Neuronal stem cell (in vitro differentiated cells): ENCODE measurements at places on chromosomes 4 and X.

- no peaks in the 10 kb centered on the region for H3K27me3 ChIP-seq
- no peak for DNase-seq
- peaks cover 4% of the 10 kb centered on the region for H3K4me1 ChIP-seq
These were observed 756.5 kb downstream of the C4orf33 start for GRCh38 chr4:129852434-129852833.

GRCh38 chr4:6767748-6768538, 14.6 kb upstream of the KIAA0232 start:
- DNase-seq: no peak
- H3K4me3 ChIP-seq: no peak overlapping the region
- H3K27ac ChIP-seq: no peak overlapping the region
- no peaks in the 10 kb centered on the region for H3K36me3 ChIP-seq

DNA sequence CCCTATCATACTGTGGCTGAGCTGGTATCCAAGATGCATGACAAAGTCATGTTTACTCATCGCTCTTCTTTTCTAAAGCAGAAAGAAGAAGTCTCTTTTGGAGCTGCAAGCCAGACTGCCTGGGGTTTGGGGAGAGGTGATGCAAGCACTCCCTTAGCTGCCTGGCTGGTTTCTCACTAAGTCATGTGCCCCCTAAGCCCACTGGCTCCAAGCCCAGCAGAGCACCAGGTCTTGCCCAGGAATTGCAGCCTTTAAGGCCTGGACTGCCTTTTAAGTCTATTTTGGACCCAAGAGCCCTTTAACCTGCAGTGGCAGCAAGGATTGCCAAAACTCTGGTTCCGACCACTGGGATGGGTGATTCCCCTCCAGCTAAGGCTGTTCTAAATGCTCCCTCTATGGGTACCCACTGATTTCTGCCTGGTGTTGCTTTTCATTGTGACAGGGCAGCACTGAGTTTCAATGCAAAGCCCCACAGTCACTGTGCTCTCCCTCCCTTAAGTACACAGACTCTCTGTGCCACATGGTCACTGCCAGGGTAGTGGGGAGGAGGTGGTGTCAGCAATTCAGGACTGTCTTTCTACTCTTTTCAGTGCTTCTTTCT, 548.6 kb downstream of the TLL1 start:
- no peaks in the 10 kb centered on the region for H3K36me3 ChIP-seq
- H3K27ac ChIP-seq: no peak overlapping the region
- H3K4me1 ChIP-seq: no peaks in the 10 kb centered on the region
- H3K27me3 ChIP-seq: no peaks in the 10 kb centered on the region
- DNase-seq: no peak

DNA sequence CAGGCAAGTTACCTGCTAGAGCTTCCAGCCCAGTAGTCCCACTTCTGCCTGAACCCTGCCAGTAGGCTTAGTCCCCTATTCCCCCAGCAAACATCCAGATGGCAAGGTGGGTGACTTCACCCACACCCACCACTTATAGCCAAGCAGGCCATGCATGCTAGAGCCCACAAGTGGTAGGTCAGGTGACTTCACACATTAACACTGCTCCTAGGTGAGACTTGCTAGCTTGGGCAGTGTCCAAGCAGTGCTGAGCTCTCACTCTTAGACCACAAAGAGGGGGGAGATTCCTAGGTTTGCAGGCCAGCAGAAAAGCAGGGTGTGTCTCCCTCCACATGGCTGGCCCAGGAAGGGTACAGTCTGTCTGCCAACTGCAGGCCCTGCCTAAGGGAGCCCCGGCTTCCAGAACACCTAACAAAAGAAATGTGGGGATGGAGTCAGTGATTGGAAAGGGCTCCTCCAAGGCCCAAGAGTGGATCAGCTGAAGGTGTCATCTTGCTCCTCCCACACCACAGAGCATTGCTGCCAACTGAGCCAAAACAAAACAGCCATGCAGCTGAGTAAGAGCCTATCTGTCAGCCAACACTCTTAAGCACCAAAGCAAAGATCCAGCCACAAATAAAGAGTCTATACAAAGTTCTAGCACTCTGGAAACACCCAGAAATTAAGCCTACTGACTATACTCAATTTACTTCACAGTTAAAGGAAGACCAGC, 158.1 kb upstream of the USP38 start:
- no peak overlapping the region for H3K27ac ChIP-seq
- peak overlapping the region; percentile 60 for H3K4me3 ChIP-seq
- H3K27me3 ChIP-seq: no peaks in the 10 kb centered on the region
- no peaks in the 10 kb centered on the region for H3K36me3 ChIP-seq

DNA sequence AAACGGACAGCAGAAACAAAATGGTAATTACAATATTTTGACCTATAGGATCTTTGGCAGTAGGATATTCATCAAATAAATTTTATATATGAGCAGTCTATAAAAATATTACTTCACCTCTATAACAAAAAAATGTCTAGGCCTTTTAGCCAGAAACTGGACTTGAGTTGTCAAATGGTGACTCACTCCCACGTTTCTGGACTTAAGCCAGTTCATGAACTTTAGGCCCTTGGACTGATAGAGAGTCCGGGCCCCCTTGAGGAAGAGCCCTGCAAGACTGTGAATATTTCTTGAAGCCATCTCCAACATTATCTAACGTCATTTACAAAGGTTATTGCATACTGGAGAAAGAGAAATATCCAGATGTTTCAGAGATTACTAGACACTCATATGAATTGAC, 106.8 kb upstream of the FAM47A start:
- H3K4me3 ChIP-seq: no peak overlapping the region
- H3K27me3 ChIP-seq: no peaks in the 10 kb centered on the region
- no peaks in the 10 kb centered on the region for H3K4me1 ChIP-seq
- no peak for DNase-seq
- H3K27ac ChIP-seq: no peak overlapping the region
- H3K36me3 ChIP-seq: no peaks in the 10 kb centered on the region

DNA sequence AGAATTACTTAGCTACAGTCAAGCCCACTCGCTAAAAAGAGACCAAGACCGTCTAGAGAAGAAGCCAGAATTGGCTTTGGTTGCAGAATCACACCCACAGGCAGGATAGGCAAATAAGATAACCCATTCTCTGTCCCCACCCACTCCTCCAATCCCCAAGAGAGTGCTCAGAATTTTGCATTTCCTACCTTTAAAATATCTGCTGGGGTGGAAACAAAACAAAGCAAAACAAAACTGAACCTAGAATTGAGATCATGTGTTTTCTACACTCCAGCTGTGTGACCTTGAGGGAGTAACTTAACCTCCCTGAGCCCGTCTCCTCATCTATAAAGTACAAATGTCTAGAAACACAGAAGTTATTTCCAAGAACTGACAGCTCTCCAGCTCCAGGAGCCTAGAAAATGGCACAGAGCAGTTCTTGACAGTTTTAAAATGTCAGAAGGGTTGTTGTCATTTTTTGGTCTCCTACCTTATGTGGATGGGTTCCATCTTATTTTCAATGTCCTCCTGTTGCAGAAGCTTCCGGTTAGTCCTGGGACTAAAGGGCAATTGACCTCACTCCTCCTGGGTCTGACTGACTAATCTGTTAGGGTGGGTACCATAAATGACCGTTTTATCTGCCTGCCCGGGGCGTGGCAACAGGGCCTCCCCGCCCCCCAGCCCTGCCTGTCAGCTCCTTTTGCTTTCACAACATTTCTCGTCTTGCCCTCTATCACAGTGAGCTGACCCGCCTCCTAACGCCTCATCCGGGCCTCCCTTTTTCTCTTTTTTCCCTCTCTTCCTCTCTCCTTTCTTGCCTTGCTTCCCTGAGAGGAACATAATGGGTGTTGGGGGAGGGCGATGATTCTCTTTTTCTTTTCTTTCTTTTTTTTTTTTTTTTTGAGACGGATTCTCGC, 114.0 kb downstream of the RBM47 start:
- no peaks in the 10 kb centered on the region for H3K27me3 ChIP-seq
- H3K4me3 ChIP-seq: no peak overlapping the region
- no peaks in the 10 kb centered on the region for H3K36me3 ChIP-seq
- DNase-seq: no peak
- no peaks in the 10 kb centered on the region for H3K4me1 ChIP-seq

GRCh38 chrX:19602866-19603622, 87.7 kb upstream of the MAP3K15 start:
- H3K4me1 ChIP-seq: no peaks in the 10 kb centered on the region
- no peak overlapping the region for H3K4me3 ChIP-seq
- no peaks in the 10 kb centered on the region for H3K27me3 ChIP-seq
- no peak for DNase-seq
- H3K36me3 ChIP-seq: no peaks in the 10 kb centered on the region

DNA sequence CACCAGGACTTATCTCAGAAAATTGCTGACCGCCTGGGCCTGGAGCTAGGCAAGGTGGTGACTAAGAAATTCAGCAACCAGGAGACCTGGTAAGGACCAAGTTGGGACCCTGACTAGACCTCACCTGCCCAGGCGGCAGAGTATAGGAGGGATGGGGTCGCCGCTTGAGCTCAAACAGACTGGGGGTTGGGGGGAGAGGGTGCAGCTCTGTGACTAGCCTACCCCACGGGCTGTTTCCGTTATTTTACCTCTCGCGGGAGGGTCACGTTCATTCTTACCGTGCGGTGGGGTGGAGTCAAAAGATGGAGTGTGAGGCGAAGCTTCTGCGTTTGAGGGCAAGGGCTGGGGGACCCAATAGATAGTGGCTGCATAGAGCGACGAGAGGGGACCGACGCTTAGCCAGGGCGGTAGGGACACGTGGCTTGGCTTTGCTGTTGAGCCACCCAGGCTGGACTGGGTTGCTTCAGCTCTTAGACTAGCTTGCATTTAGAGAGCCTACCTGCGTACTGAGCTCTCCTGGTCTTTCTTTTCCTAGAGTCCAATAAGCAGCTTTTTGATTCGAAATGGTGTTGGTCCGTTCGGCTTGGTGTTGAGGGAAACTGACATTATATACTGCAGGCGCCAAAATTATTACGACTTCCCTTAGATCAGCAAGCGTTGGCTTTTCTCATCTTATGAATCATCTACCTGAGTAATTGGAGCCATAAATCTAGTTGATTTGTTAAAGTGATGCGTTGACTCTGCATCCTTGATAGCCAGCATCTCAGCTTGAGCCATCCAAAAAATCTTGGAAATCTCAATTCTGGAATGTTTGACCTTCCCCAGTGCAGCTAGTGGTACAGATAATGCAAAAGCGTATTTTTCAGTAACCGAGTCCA, 591 bp downstream of the PRPS1 start:
- H3K27me3 ChIP-seq: no peaks in the 10 kb centered on the region
- peak overlapping the region; percentile 64 for H3K4me3 ChIP-seq
- no peak for DNase-seq
- H3K36me3 ChIP-seq: no peaks in the 10 kb centered on the region

DNA sequence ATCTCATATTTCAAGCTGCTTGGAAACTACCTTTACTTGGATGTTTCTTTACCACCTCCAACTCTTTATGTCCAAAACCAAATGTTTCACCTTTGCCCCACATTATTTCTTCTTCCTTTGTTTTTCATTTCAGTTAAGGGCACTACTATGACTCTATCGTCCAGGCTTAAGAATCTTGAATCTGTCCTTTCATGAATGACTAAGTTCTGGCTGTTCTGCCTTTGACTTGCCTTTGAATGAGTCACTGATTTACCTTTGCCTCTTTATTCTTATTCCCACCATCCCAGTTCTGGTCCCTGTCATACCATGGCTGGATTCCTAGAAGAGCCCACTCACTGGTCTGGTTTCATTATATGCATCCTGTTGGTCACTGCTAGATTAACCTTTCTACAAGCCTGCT, 30.6 kb upstream of the PLAC1 start:
- H3K36me3 ChIP-seq: no peaks in the 10 kb centered on the region
- no peak overlapping the region for H3K4me3 ChIP-seq
- no peaks in the 10 kb centered on the region for H3K27me3 ChIP-seq
- no peak for DNase-seq
- H3K27ac ChIP-seq: no peak overlapping the region

DNA sequence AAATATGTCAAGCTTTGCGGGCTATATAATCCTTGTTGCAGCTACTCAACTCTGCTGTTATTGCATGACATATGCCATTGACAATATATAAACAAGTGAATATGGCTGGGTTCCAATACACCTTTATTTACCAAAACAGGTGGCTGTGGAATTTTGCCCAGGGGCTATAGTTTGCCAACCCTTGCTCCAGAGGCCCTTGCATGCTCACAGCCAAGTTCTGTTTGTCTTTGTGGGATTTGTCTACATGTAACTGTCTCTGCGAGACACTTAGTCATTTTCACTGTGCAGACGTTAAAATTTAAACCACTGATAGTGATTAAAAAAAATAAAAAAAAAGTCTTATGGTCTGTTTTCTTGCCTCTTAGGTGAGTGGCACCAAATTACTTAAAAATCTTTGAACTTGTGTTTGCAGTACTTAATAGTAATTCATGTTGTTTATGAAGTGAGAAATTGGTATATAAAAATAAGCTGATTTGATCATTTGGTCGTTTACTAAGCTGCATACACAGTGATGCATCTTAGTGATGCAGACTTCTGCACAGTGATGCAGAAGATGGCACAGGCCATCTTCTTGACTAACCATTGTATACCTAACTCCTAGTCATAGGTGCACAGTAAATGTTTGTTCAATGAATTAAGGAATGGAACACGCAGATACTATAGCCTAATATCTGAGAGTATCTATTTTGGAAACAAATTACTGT, 170.9 kb downstream of the FRMPD4 start:
- no peaks in the 10 kb centered on the region for H3K4me1 ChIP-seq
- no peak overlapping the region for H3K4me3 ChIP-seq
- DNase-seq: no peak
- no peak overlapping the region for H3K27ac ChIP-seq
- H3K27me3 ChIP-seq: no peaks in the 10 kb centered on the region
